Stimulated activated CD8-positive, alpha-beta memory T cell treated with anti-CD3 and anti-CD28 coated beads, Interleukin-15, amount 100 ng/mL, for 4 hours (primary cell): ENCODE measurements at places on chromosomes 4 and X.

DNA sequence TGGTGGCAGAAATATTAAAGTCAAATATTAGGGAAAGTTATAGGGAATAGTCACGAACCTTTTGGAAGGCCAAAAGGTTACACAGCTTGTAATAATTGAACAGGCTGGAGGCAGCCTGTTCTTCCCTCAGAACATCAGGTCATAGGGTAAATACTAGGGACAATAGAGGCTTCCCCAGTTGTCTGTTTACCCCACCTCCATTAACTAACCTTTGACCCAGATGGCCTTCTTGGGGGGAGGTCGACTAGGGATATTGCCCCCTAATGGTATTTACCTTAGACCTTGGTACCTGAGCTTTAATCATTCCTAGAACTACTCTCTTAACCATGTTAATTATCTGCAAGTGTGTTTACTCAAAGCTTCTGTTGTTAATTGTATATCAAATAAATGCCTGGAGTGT, 26.0 kb downstream of the C4orf17 start:
- no peak for DNase-seq

DNA sequence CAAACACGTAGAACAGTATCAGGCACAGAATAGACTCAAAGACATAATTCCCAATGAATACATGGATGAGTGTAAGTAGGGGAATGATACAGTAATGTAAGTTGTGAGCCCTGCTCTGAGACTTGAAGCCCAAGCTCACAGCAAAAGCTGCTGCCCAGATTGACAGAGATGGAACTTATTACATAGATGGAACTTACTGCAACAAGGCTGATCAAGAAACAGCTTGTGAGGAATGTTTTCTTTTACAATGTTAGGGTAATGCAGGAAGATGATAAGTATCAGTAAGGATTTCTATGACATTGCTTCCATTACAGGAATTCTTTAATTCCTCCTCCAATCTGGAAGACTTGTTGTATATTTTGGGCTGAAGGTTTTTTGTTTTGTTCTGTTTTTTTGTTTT, 278.4 kb downstream of the IL15 start:
- no peak for DNase-seq

DNA sequence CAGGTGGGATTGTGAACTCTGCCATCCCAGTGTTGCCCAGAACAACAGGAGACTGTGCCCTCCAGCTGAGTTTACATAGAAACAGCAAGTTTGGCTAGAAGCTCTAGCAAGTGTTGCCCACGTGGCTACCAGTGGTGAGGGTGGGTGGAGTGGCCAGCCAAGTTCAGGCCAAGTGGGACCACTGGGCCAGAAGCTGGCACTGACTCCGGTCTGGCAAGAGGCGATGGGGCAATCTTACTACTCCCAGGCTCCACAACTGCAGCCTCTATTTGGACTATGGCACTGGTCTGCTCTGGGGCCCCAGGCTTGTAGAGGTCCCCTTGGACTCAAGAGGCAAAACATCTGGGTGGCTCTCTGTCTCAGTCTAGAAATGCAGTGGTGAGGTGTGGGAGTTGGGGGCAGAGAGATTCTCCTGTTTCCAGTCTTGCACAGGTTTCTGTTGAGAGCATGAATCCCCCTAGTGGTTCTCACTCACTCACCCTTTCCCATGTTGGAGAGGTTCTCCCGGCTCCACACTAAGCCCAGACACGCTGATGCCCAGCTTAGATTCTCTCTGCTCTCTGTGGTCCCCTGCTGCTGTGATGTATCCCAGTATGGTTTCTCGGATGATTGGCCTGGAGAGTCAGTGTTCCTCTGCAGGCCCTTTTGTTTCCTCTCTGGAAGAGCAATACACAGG, 615.3 kb downstream of the PDHA2 start:
- no peak for DNase-seq

DNA sequence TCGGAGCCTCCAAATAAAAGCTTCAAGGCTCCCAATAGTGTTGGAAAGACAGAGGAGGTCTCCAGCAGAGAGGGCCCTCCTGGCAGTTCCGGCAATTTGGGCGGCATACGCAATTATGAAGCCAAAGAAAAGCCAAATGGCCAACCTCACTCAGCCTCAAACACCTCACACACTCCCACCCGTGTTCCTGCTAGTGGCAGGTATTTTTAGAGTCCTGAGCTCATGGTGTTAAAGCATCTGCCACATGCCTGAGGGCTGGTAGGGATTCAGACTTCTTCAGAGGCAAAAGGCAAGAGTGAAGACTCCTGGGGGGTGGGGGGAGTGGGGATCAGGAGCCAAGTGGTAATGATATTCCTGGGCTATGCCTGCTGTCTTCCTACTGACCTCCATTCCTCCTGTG, 7.4 kb downstream of the RAB33A start:
- no peak for DNase-seq

DNA sequence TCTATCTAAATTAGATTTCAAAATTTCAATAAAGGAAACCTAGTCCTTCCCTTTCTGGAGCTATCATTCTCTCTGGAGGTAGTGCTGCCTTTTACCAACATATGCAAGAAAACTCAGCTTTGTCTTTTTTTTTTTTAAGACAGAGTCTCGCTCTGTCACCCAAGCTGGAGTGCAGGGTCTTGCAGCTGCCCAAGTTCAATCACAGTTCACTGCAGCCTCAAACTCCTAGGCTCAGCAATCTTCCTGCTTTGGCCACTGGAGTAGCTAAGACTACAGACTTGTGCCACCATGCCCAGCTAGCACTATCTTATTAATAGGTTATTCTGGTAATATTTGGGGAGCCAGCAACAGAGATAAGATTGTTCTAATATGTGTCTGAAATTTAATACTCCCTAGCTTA, 12.3 kb downstream of the AASDH start:
- no peak for DNase-seq

- no peak for DNase-seq
These were observed 22.5 kb upstream of the MYOZ2 start for GRCh38 chr4:119113033-119113655.

GRCh38 chr4:868421-868820, 42.5 kb upstream of the CPLX1 start:
- no peak for DNase-seq

- no peak for DNase-seq
These were observed 2192.6 kb upstream of the AGA start for GRCh38 chr4:179634862-179635261.

DNA sequence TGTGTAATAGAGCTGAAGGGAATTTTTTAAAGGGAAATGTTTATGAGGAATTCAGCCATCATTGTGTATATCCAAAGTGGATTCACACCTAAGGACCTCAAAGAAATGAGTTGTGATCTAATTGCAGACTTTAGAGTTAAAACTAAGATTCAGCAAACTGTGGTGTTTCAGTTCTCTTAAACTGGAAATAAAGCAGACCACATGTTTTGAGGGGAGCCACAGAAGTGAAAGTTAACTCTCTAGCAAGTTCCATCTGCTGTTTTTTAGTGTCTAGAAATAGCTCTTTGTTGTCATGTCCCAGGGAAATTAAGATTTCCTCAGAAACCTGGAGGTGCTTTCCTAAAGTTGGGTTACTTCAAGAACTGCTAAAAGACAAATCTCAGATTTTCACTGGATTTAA, 97.3 kb upstream of the DDX3X start:
- no peak for DNase-seq

- no peak for DNase-seq
These were observed 328.5 kb downstream of the FBXW7 start for GRCh38 chr4:152207378-152207720.

GRCh38 chr4:147981305-147981704, 249.4 kb downstream of the ARHGAP10 start:
- no peak for DNase-seq

DNA sequence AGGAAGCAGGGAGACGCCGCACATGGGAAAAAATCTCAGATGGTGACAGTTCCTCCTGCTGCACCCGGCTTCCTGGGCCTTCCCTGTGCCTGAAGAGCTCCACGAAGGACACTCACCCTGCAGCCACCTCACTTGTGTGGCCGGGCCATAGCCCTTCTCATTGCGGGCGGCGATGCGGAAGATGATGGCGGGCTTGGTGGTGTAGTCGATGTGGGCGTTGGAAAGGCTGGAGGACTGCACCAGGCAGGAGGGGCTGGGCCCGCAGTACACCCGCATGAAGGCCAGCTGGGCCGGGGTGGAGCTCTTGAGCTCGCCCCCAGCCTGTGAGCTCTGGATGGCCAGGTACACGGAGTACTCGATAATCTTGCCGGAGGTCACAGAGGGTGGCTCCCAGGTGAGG, 5.7 kb upstream of the RENBP start:
- no peak for DNase-seq

DNA sequence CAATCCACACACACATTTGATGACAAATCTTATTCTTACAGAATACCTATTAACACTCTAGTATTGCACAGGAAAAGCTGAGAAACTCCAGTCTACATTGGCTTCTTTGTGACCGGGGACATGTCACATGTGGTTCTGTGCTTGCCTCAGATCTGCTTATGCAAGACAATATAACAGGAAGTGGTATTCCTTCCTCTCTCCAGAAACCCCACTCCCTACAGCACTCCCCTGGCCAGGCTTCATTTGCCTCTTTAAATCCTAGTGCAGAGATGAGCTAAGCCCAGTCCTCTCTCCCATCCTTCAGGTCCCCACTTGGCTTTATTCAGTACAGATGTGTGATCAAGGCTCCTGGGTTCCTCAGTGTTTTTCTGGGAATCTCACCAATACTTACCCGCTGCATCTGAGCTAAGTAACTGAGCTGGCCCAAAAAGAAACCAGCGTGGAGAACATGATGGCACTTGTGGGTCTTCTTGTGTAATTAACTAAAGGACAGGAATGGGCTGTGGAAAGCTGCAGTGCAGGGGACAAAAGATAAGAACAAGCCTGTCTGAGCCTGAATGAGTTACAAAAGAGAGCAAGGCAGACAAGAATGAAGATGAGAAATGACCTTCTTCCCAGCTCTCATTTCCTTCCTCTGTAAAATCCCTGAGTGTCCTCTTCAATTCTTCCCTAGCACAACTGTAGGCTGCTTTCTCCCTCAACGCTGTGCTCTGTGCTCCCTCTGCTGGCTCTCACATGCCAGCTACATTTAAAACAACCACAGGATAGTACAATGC, 105.6 kb downstream of the HNRNPD start:
- no peak for DNase-seq

DNA sequence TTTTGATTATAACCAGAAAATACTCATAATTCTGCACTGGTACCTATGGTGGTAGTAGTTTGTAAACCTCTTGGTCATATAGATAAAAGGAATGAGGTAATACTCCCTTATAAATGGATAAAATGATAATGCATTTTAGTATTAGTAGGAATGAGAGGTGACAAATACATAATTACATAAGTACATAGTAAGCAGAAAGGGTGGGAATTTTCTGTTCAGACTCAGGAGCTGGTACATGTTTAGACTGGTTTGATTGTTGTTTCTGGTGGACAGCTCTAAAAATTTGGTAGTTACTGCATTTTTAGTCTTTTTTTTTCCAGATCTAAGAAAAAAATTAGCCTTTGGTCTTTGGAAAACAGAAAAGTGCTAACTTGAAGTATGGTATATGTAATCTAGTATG, 70.4 kb upstream of the AGA start:
- no peak for DNase-seq

DNA sequence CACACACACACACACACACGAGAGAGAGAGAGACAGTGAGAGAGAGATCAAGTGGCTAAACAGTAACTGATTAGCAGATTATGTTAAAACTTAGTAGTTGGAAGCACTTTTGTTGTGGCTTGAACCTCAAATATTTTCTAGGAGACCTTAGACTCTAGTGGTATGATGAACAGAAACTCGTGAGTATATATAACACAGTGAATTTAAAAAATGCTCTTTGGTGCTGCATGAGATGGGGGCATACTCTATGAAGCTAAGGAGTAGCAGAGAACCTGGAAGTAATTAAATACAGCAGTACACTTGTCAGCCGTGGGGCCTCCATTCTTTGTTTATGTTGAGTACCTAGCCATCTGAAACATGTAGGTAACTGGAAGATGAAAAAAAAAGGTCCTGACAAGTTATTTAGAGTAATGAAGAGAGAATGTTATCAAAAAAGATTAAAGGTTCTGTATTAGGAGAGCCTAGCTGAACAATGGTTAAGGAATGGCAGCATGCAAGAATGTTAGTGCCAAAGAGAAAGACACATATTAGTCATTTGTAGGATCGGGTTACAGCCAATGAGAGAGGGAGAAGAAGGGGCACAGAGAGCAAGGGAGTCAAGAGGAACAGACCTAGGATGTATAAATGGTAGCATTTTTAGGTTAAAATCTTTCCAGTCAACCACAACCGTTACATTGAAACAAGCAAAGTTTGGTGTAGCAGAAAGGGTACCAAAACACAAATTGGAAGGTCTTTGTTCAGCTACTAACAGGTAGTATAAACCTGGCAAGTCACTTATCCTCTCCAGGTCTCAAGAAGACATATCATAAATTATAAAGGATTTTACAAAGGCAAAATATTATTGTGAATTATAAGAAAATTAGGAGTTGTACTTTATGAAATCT, 316.7 kb upstream of the DIPK2B start:
- no peak for DNase-seq

GRCh38 chr4:18109676-18110075, 88.1 kb upstream of the LCORL start:
- no peak for DNase-seq

- no peak for DNase-seq
These were observed 14.4 kb upstream of the SYP start for GRCh38 chrX:49214416-49214815.

GRCh38 chr4:130722361-130722760, 1626.4 kb downstream of the C4orf33 start:
- no peak for DNase-seq

- DNase-seq = no peak
These were observed 36.5 kb downstream of the SLC7A11 start for GRCh38 chr4:138205531-138206233.

GRCh38 chrX:119382606-119383005, 16.5 kb upstream of the SLC25A43 start:
- no peak for DNase-seq
